NCI-H1930 (cell line): ENCODE measurements at places on chromosomes 3 and 15.

DNA sequence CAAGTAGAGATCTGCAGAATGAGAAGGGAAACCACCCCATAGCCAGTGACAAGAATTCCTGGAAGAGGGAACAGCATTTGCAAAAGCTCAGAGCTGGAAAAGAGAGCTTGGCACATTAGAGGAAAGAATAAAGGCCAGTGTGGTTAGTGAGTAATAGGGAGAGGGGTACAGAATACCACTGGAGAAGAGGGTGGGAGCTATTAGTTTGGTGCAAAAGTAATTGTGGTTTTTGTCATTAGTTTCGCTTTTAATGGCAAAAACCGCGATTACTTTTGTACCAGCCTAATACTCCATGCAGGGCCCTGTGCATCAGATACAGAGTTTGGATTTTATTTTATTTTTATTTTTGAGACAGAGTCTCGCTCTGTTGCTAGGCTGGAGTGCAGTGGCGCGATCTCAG is 9.8 kb downstream of the SLC24A1 start:
- DNase-seq = no peak

DNA sequence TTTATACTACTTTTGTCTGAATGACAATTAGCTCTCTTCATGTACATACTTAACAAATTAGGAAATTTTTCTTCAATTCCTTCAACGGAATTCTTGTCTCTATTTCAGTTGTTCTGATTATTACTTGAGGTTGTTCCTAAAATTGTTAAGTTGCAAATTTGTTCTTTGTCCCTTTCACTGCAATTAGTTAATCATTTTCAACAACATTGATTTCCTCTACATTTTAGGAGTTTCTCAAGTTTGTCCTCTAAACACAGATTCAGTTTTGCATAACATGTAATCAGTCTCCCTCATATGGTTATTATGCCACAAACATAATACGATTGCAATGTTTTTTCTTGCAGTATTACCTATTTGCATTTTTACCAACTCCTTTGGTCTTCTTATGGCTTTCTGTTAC is 283.5 kb downstream of the SV2B start:
- DNase-seq = no peak

- DNase-seq = peak; percentile 80
Observed at GRCh38 chr15:68053701-68054627, at the start of gene PIAS1. Gene PIAS1 (plus strand): TSS chr15:68054315. CDS start chr15:68054327, 12 bp downstream.

DNA sequence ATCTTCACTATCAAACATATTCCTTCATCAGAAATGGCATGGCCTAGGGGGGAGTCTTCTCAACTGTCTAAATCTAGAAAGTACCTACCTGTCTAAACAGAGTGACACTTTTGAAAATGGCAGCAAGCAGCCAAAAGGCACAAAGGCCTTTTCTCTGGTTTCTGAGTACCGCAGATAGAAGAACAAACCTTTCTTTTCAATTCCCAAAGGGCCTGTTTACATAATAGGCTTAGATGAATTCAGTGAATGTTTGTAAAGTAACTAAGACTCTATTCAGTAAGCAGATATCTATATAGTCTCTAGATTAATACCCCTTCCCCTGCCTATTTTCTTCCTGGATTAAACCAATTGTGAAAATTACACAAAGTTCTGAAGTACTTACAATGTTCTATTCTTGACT is 7.1 kb downstream of the MYEF2 start:
- DNase-seq = peak; percentile 22

- no peak for DNase-seq
Observed at GRCh38 chr3:107260207-107260606, 117.0 kb upstream of the CCDC54 start.

- DNase-seq = no peak
Observed at GRCh38 chr3:31105438-31106077, 211.1 kb upstream of the GADL1 start.

- DNase-seq = no peak
Observed at GRCh38 chr3:182921665-182922355, 58.5 kb downstream of the DCUN1D1 start.

DNA sequence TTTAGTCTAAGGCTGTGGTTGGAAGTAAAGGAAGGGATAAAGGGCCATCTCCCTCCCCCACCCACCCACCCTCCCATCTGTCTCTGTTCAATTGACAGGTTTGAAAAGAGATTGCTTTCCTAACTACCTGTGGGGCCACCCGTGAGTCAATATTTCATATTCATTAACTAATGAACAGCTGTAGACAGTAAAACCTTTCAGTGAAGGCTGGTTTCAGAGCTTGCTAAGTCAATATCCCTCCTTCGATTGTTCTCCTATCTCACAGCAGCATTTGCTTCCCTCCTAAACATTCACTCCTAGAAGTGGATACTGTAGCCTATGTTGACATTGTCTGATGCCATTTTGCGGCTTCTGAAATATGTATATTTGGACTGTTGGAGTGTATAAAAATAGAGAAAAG is 85.9 kb upstream of the SYNPR start:
- DNase-seq = peak; percentile 84

DNA sequence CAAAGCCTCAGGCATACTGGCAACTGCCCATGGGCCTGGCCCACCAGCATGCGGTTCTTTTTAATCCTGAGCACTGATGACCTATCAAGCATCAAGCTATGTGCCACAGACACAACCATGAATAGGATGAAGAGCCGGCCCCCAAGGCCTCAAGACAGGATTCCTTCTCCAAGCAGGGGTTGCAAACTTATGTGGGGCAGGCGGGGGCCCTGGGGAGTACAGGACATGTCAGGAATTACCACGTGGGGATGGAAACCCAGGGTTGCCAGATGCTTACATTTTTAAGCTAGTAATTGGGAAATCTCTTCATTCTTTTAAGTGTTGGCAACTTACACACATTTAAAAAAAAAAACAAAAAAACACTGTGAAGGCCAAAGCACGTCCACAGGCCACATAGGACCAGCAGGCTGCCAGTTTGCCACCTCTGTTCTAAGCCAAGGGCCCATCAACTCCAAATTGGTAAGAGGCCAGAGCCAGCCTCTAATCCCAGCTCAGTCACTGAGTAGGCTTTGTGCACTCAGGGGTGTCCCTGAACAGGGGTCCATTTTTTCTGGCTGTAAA is 32.8 kb downstream of the BDH1 start:
- DNase-seq = no peak
